Stimulated activated CD4-positive, alpha-beta T cell treated with anti-CD3 and anti-CD28 coated beads, Interleukin-2, amount 100 ng/mL, for 48 hours (primary cell): ENCODE measurements at places on chromosomes 12 and 14.

- no peak for DNase-seq
Measured at GRCh38 chr12:108729612-108730364, 1.5 kb downstream of the CORO1C start.

DNA sequence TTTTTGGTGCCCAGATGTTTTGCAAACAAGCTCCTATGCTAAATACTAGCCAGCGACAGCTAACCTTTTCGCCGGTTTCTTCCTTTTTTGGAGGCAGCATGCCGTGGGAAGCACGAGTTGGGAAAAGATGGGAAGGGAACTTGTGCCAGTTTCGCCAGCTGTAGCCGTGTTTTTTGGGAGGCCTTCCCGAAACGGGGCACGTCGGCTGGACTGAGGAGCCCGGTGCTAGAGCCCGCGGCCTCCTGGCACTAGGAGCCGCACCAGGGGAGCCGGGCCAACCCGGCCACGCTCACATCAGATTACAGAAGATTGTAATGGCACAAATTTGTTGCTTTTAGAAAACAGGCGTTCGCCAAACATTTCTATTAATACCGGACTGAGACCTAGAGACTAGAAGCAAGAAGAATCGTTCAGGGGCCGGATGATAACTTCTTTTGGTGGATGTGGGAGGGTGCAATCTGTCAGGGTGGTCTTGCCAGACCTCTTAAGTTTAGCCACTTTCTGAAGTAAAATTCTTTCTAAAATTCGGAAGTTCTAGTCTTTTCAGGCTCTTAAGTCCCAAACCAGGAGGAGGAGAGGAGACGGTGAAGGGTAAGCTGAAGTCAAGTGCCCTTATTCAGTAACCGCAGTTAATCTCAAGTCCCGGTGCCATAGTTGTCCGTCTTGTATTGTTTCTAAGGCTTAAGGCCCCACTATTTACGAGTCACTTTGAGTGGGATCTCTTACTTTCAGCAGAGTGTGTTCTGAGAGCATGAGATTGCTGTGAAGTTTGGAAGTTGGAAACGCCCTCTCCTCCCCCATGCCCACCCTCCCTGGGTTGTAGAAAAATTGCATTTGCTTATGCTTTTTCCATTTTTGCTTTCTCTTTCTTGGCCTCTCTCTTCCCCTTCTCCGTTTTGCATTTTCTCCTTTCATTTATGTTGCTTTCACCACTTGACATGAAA lies 1.3 kb downstream of the RASSF3 start:
- no peak for DNase-seq

DNA sequence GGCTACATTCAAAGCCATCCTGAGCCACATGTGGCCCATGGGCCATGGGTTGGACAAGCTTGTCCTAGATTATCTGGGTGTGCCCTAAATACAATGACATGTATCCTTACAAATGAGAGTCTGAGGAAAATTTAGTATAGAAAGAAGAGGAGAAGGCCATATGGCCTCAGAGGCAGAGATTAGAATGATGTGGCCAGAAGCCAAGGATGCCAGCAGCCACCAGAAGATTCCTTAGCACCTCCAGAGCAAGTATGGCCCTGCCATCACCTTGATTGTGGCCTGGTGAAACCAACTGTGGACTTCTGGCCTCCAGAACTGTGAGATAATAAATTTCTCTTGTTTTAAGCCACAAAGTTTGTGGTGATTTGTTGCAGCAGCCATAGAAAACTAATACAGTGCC lies 436.9 kb downstream of the RGS6 start:
- DNase-seq: no peak

- DNase-seq: no peak
Measured at GRCh38 chr12:19260135-19260534, 130.6 kb downstream of the PLEKHA5 start.

GRCh38 chr12:13152281-13152680 lies 44.2 kb upstream of the EMP1 start:
- DNase-seq: no peak

- no peak for DNase-seq
Measured at GRCh38 chr12:45973526-45973925, 16.8 kb downstream of the SCAF11 start.

- DNase-seq: no peak
Measured at GRCh38 chr12:4700621-4701026, 19.6 kb upstream of the GALNT8 start.

GRCh38 chr14:100471441-100472093 lies 115.7 kb downstream of the BEGAIN start:
- no peak for DNase-seq

- DNase-seq: no peak
Measured at GRCh38 chr12:77362509-77363210, 297.3 kb upstream of the E2F7 start.

DNA sequence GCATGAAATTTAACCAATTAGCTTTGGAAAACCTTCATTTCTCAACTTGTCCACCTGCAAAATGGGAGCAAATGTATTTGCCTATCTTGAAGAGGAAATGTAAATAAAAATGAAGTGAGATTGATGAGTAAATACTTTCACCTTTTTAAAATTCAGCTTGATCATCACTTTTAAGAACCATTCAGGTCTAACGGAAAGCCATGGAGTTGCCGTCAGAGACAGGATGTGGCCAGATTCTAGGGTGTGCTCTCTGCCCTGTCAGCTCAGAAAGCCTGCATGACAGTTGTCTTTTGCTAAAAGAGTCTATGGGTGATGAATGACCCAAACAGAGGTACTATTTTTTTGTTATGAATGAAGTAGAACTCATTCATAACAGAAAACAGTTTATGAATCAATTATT lies 104.3 kb upstream of the SLC35F4 start:
- DNase-seq: no peak

- DNase-seq: no peak
Measured at GRCh38 chr12:47328831-47329545, 249.2 kb upstream of the AMIGO2 start.

DNA sequence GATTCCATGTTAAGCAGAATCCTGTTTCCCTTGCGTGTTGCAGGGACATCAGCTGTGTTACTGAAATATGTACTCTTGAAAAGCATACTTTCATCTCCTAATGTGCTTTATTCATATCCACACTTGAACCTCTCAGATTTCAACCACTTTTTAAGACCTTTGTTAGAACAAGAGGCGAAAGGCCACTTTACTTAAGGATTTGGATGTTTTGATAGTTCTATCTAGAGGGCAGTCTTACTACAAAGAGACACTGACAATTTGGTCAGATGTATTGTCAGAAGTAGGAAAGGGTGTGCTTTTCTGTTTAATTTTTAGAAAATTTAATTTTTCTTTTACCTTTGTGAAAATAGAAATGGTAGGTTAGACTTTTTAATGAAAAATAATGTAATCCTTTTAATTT lies 267.9 kb downstream of the TMTC2 start:
- no peak for DNase-seq

DNA sequence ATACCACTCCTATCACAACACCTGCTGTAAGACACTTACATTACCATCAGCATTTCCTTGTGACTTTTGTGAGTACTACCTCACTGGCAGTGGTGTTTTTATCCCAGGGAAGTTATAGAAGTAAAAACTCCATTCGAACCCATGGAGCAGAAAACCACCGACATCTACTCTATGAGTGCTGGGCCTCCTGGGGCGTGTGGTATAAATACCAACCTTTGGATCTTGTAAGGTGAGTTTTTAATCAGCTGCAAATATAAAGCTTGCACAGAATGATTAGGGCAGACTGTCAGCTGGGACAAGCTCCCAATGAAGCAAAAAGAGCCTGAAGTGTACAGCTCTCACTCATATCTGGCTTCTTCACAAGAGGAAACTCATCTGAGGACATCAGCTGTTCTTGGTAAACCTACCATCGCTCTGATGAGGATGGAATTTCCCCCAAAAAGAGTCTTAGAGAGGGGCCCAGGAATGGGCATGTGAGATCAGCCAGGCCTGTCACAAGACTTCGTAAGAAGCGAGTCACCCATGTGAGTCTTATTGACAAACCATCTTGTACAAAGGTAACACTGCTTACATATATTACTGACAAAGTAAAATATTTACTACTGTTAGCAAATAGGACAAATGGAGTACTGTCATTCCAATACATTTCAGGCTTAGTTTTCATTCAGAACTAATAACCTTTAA lies 170.0 kb downstream of the SLC5A8 start:
- DNase-seq: no peak

- no peak for DNase-seq
Measured at GRCh38 chr14:105476097-105476830, 1.6 kb downstream of the CRIP2 start.

GRCh38 chr12:96120359-96121100 lies 73.6 kb upstream of the ELK3 start:
- DNase-seq: no peak

DNA sequence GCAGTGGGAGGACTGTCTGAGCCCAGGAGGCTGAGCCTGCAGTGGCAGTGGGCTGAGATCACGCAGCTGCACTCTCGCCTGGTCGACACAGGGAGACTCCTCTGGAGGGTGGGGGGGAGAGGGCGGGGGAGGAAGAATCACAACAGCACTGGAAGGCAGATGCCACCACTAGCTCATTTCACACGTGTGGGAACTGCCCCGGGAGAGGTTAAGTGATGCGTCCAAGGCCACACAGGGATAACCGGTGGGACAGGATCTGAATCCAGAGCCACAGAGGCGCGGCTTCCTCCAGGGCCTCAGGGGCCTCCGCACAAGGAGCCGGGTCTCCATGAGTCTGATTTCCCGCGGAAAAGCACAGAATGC lies 20.8 kb downstream of the STX2 start:
- no peak for DNase-seq

GRCh38 chr14:29805415-29806123 lies 122.1 kb downstream of the PRKD1 start:
- DNase-seq: no peak

DNA sequence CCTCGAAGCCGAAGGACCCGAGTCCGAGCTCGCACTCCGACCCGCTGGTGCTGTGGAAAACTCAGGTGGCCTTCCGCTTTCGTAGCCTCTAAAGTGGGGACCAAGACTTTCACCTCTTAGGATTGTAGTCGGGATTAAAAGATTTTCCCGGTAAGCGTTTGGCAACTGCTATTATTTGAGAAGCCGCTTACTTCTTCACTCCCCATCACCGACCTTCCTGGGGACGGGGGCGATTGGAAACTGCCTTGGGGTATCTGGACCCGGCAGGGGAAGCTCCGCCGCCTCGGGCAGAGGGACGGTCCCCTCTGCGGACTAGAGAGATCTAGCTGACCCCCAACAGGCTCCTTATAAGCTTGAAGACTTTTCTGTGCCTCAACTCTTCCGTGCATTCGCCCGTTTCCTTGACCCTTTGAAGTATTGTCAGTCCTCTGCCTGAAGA lies 659 bp downstream of the TRAFD1 start:
- no peak for DNase-seq

GRCh38 chr14:92590176-92590575 lies 76.6 kb downstream of the RIN3 start:
- no peak for DNase-seq

DNA sequence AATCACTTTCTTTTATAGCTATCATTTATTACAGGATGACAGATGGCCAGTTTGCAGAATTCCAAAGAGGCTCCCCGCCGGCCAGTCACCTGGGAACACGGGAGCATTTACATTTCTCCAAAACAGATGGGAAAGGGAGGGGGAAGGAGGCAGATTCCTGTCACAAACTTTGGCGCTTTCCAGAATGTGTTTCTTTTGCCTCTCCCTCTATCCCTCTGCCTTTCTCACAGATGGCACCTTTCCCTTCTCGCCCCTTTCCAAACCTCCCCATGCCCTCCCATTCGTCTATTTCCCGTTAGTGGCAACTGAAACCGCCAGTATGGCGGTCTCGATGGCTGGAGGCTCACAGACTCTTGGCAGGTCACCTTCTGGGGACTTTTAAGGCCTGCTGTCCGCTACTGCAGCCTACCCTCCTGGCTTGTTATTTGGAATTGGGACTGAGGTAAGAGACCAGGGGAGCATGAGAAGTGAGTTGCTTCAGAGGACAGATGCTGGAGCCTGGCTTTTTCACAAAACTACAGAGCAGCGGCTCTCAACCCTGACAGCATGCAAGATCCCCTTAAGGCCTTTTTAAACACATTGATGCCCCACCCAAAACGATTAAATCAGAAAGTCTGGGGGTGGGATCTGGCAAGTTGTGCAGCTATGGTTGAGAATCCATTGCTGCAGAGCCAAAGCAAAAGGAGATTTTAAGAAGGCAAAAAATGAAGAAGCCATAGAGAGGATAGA lies 161.5 kb upstream of the VASH1 start:
- no peak for DNase-seq

- DNase-seq: no peak
Measured at GRCh38 chr12:127401005-127401404, 866.0 kb upstream of the TMEM132C start.

DNA sequence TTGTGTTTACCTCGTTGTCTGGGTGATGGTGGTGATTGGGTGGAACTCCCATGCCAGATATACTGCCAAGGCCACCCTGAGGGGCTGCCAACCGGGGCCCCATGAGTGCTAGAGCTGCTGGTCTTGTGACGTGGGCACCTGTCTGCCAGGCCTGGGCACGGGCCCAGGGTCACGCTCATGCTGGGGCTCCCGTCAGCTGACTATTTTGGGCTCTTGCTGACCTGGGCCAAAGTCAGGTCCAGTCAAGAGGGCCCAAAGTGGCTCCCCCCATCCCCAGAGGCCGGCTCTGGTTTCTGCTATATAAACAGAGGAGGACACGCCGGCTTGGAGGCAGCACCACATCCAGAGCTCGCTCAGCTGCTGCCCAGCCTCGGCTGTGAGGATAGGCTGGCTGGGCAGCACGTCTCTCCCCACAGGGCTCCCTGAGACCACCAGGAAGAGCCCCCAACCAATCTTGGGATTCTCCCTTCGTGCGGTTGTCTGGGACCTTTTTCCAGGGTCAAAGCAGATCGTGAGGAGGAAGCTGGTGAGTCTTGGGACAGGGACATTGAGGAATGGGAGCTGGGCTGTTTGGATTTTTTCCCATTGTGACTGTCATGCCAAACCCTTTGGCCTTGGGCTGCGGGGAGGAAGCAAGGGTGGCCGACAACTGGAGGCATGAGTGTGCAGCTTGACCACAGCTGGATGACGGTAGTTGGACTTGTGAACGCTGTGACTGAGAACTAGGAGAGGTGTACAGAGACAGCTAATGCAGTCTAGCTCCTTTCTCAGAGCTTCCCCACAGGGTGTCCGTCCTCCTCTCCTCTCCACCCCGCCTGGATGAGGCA lies 7.6 kb upstream of the NR4A1 start:
- no peak for DNase-seq

DNA sequence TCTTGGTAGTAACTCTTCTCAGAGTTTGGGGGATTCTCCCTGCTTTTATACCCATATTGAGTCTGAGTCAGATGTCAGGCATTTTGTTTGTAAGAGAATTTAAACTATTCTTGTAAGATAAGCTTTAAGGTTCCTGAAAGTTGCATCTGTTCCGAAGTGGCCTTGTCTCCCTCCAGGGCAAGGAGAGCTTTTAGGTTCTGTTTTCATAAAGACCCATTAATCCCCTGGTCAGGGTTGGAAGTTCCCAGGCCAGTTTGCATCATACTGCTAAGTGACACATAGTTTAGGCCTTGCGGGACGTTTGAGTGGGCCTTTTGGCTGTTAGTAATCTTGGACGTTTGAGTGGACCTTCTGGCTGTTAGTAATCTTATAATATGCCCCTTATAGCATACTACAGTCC lies 396.7 kb downstream of the NPAS3 start:
- DNase-seq: no peak

DNA sequence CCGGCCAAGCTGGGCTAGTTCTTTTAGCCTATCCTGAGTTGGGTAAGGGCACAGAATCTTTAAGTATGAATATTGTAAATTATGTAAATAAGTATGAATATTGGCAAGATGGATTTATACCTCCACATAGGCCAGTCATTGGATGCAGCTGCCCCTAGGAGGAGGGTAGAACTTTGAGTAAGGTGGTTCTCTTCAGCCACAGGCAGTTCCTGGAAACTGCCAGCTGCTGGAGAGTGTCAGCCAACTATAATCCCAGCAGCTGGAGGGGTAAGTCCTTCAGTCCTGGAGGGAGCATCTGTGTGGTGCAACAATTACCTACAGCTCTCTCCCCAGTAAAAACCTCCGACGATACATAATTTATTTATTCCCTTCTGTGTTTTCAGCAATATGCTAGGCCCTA lies 65.8 kb upstream of the TMPO start:
- no peak for DNase-seq
